ENCODE measurements at places on chromosomes 3 and 15. TPM values are rescaled to one million over a fixed set of nuclear protein-coding genes. Genes with fewer than 3 reads are reported as not detected.

DNA sequence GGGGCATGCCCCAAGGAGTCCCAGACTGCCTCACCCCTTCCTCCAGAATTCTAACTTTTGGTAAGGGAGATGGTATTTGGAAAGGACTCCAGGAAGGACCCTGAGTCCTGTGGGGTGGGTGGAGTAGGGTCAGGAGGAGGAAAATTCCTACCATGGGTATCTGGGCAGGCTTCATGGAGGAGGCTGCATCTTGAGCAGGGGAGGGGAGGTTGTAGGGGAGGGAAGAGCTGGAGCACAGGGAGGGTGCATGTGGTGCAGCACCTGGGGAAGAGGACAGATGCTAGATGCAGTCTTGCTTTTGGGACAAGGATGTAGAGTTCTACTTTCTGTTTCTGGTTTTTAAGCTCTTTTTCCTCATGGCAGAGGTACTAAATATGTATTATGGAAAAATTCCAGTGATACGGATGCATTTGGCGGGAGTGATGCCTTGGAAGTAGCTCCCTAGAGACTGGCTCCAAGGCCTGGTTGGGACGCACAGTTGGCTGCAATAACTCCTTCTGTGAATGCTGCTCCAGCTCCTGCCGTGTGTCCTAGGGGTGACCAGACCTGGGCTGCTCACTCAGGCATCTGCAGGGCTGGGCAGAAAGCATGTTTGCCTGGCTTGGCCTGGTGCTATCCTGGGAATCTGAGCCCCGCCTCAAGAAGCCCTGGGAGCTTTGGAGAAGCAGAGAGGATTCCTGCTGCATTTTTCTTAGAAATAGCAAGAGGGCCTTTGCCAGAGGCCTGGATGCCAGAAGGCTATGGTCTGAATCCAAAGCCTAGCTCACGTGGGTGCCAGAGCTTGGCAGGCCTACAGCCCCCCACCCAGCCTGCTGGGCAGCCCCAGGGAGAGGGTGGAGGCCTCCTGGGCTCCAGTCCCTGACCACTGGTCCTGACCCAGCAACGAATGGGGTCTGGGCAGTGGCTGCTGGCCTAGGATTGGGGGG is 10.1 kb downstream of the SEMA3F start:
- no peak for DNase-seq

- DNase-seq = no peak
These were observed 212.1 kb upstream of the P2RY1 start for GRCh38 chr3:152622811-152623167.

GRCh38 chr3:58625196-58625824 is 41.3 kb downstream of the FAM3D start:
- DNase-seq = no peak

- DNase-seq = no peak
These were observed 10.5 kb upstream of the SH3GL3 start for GRCh38 chr15:83436513-83437158.

- no peak for DNase-seq
These were observed 17.6 kb upstream of the ACTL6A start for GRCh38 chr3:179544981-179545645.

Gene ARGFX
- not detected for total RNA-seq
